ENCODE measurements at places on chromosomes 2 and 18.

DNA sequence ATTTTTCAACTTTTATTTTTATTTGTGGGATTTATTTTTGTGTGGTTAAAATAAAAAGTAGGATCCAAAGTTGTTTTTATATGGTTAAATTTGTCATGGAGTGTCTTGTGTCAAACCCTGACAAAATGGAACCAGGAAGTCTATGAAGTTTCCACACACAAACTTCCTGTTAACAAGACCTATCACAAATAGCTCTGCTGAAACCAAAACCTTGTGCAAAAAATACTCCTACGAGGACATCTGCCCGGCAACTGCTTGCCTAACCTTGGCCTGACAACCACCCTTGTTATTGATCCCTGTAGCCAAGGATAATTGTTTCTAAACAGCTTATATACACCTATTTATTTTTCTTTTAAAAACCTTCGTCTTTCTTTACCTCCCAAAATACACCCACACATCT, 389.6 kb downstream of the TRIB2 start:
- no peak for DNase-seq

DNA sequence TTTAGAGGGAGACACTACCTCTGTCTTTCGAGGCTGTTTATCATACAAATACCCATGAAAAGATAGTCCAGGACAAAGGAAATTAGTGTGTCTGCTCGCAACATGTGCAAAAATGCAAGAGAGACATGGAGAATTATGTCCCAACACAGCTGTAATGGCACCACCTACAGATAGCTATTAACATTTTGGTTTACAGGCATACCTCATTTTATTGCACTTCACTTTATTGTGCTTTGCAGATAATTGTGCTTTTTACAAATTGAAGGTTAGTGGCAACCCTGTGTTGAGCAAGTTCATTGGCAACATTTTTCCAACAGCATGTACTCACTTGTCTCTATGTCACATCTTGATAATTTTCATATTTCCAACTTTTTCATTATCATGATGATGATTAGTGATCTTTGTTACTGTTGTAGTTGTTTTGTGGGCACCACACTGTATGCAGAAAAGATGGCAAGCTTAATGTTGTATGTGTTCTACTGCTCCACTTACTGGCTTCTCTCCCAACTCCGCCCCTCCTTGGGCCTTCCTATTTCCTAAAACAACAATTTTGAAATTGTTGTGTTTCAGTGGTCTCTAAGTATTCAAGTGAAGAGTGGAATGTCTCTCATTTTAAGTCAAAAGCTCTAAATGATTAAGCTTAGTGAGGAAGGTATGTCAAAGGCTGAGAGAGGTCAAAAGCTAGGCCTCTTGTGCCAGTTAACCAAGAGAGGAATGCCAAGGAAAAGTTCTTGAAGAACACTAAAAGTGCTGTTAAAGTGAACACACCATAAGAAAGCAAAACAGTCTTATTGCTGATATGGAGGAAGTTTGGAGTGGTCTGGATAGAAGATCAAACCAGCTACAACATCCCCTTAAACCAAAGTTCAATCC, 52.0 kb downstream of the ANKRD12 start:
- no peak for DNase-seq

- DNase-seq, result no peak
Measured at GRCh38 chr2:104766683-104767082, 87.2 kb upstream of the POU3F3 start.

GRCh38 chr2:204860274-204860673, 315.0 kb downstream of the PARD3B start:
- DNase-seq, result no peak

- DNase-seq, result no peak
Measured at GRCh38 chr18:4599312-4599711, 144.2 kb upstream of the DLGAP1 start.

- DNase-seq, result no peak
Measured at GRCh38 chr2:100289020-100289419, 33.3 kb downstream of the LONRF2 start.

- peak; percentile 36 for DNase-seq
Measured at GRCh38 chr2:15142069-15142689, 419.0 kb downstream of the NBAS start.

- no peak for DNase-seq
Measured at GRCh38 chr2:27320958-27321543, 1.8 kb downstream of the MPV17 start.

DNA sequence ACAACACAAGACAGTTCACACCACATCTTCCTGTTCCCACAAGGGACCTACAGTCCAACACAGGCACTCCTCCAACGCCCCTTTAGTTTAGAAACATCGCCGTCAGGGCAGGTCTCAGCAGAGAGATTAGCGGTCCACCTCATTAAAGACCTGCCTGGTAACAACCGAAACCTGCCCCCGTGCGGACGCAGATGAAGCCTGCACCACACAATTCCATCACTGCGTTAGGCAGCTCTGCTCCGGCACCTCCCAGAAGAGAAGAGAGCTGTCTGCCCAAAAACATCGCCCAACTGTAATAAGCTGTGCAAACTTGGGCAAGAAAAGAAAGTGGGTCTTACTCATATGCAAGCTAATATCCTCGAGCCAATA, 32.7 kb downstream of the ZNF516 start:
- no peak for DNase-seq

DNA sequence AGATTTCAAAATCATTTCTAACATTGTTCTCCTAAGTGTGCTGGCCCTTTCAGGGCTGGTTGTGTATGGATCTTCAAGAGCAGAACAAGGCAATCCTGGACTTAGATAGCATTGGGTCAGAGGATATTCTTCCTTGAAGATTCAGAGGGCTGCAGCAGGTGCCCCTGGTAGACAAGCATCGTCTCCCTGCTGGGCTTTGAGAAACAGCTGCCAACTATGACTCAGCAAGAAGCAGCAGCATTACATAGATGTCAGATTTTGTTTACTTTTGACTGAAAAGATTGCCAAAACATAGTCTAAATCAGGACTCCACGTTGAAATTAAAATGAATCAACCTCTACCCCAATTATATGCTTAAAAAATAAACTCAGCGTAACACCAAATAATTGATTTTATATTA, 618.8 kb downstream of the SOCS6 start:
- DNase-seq, result no peak

DNA sequence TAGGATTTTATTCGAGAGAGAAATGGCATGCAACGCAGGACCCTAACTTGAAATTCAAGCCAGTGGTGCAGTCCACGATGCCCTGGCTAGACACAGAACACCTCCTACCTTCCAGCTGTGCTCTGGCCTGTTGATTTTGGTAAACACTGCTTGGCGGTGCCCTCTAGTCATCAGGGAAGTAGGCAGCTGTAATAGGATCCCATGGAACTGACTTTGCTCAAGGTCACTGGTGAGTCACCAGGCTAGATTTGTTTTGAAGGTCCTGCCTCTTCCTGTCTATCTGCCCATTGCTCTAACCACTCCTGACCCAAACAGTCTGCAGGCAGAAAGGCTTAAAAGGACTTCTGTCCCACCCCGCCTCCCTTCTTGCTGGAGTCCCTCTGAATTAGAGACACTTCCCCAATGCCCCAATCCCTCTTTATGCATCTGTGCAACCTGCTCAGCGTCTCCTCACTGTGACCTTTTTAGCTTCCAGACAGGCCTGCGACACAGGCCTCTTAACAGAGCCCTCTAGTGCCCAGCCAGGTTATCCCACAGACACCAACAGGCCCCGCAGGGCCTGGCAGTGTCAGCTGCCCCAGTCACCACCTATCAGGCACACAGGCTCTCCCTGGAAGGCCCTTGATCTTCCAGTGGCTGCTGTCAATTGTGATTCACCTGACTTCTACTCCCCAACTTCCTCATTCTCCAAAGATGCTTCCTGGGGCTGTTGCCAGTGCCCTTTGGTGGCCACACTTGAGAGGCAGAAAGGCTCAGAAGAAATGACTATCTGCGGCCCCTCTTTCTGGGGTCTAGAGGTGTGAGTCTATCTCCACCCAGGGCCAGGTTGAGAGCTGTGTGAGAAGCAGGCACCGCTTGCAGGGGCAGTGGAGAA, 5.2 kb downstream of the TMEM127 start:
- no peak for DNase-seq

- DNase-seq, result no peak
Measured at GRCh38 chr2:141522048-141522447, 608.8 kb downstream of the LRP1B start.

- no peak for DNase-seq
Measured at GRCh38 chr2:232369126-232369951, 9.2 kb upstream of the ALPP start.

- no peak for DNase-seq
Measured at GRCh38 chr2:39304729-39305128, 61.0 kb upstream of the CDKL4 start.

DNA sequence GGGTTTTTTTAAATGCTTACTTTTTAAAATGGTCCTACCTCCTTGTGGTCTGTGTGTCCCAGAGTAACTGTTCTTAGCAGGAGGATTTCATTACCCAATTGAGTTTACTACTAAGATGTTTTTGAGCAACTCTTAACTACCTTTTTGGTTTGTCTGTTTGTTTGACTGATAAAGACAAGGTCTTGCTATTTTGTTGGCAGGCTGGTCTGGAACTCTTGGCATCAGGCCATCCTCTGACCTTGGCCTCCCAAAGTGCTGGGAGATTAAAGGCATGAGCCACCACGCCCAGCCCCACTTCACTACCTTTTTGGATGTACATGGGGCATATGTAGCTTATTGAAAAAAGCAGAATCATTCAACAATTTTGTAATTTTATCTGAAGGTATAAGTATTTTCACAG, 14.9 kb downstream of the MRPS9 start:
- DNase-seq, result no peak

- DNase-seq, result no peak
Measured at GRCh38 chr2:169452080-169452479, 27.2 kb upstream of the BBS5 start.

- no peak for DNase-seq
Measured at GRCh38 chr2:102424754-102425153, 1.8 kb downstream of the IL18RAP start.

- DNase-seq, result peak; percentile 5
Measured at GRCh38 chr2:43387092-43388062, 161.0 kb upstream of the ZFP36L2 start.

- no peak for DNase-seq
Measured at GRCh38 chr2:134250840-134251461, 2.9 kb upstream of the MGAT5 start.

GRCh38 chr2:152974146-152974545, 255.7 kb downstream of the ARL6IP6 start:
- DNase-seq, result no peak

DNA sequence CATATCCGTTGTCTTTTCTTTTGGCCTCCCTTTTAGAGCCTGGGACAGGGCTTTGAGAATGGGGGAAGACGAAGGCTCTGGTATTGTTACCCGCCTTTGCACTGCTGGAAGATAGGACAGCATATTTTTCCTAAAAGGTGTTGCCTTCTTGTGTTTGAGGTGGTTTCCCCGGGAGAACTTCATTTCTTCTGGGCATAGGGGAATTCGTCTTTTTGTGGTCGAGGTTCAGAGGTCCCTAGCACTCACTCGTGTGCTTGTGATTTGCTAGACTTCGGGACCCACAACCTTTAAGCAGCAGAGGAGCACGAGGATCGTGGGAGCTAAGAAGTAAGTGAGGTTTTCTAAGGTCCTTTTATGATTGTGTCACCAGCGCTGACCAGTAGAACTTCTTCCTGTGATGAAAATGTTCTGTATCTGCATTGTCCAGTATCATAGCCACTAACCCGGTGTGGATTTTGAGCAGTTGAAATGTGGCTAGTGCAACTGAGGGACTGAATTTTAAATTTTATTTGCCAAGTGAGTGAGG, 611 bp downstream of the ZNF512 start:
- no peak for DNase-seq

DNA sequence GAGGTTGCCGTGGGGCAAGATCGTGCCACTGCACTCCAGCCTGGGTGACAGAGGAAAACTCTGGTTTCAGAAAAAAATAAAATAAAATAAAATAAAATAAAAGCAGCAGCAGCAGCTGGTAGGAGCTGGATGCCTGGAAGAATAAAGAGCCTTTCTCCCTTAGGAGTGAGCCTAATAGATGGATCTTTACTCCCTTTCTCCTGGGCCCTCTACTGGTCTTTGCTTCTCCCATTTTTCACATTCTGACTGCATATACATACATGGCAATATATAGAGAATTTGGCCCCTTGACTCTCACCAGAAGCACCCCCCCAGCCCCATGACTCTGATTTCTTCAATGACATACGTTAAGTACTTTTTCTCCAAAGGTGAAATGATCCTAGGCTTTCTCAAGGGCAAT, 9.8 kb upstream of the MALT1 start:
- DNase-seq, result no peak

- no peak for DNase-seq
Measured at GRCh38 chr18:60022671-60023276, 123.0 kb downstream of the PMAIP1 start.

DNA sequence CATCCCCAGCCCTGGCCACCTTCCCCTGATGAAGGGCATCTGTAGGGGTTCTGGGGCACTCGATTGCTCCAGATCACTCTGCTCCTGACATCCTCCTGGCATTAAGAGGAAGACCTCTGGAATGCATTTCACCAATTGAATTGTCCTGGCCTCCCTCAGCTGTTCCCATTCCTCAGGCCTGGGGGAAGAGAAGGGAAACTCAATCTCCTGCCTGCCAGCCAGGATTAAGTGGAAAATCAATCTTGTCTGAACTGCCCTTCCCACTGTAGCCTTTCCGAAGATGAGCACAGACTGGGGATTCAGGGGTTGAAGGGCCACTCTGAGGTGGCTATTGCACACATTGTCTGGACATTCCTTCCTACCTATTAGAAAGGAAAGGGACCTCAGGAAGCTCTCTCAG, 99.8 kb downstream of the ALK start:
- no peak for DNase-seq

DNA sequence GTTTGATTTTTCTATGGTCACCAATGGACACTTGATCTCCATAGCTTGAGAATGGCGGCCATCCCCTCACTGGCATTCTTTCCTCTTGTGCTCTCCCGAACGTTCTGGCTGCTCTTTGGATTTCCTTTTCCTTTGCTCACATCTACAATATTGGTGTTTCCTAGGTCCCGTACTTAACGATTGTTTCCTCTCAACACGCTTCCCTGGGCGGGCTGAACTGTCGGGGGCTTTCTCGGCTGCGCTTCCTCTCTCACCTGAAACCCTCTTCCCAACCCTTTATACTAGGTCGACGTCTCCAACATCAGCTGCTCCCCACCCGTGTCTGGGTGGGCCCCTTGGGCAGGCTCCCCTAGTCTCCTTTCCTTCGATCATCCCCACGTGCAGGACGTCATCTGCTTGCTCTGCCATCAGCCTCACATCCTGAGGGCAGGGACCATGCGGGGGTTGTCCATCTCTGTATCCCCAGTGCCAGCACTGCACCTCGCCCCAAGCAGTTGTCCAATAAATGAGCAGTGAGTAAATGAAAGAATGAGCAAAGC, 634 bp upstream of the DIS3L2 start:
- DNase-seq, result no peak

Measured in immature natural killer cell (primary cell).